ENCODE measurements at places on chromosomes 3 and 15. TPM values are rescaled to one million over a fixed set of nuclear protein-coding genes. Genes with fewer than 3 reads are reported as not detected.
A peak's percentile ranks its signal among the peaks of the same experiment; 100 is the strongest.

The CELF6 gene
- total RNA-seq: 0.68 TPM

DNA sequence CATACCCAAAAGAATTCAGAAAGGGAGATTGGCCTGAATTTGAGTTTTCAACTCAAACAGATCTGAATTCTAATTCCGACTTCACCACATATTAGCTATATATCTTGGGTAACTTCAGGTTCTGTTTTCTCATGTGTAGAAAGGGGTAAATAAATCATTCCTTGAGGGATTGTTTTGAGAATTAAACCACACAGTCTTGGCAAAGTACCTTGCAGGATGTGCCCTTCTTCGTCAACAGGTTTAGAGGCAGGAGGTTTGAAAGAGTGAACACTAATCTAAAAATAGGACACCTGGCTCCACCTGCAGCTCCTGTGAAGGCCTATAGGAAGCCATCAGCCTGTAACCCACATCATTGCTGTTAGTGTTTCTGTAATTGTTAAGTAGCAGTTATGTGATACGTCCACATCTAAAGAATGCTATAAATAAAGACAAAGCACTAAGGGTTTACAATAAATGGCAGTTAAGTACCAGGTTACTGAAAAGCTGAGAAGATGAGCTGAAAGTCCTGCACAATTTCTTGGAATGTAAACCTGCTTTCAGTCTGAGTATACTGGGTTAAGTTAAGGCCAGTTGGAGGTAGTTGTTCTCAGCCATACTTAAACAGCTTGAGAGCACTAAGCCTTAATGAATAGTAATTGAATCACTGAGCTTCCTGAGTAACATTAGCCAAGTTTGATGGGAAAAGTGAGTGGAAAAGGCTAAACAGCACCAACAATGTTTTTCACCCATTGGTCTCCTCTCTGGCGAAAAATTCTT is 6.0 kb downstream of the CCDC80 start:
- no peak overlapping the region for H3K4me3 ChIP-seq
- H3K27ac ChIP-seq: no peak overlapping the region
- DNase-seq: no peak
- no peaks in the 10 kb centered on the region for H3K4me1 ChIP-seq
- no peaks in the 10 kb centered on the region for H3K27me3 ChIP-seq

DNA sequence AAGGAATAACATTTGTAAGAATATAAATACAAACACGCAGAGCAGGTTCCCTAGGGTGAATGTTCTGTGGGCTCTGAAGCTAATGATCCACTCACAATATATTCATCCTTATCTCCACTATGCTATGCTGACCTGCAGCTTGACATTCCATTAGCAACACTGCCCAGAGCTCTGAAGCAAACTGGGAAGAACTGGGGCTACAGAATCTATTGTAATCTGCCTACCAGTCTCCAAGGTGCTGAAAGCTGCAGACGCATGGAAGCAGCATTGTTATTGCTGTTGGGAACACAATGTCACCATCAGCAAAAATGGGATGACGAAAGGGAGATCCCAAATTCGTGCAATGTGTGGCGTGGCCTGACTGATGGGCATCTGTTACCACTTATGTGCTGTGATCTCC is 316.7 kb upstream of the RORA start:
- no peaks in the 10 kb centered on the region for H3K36me3 ChIP-seq
- no peak overlapping the region for H3K4me3 ChIP-seq
- H3K27me3 ChIP-seq: no peaks in the 10 kb centered on the region
- no peak for DNase-seq

DNA sequence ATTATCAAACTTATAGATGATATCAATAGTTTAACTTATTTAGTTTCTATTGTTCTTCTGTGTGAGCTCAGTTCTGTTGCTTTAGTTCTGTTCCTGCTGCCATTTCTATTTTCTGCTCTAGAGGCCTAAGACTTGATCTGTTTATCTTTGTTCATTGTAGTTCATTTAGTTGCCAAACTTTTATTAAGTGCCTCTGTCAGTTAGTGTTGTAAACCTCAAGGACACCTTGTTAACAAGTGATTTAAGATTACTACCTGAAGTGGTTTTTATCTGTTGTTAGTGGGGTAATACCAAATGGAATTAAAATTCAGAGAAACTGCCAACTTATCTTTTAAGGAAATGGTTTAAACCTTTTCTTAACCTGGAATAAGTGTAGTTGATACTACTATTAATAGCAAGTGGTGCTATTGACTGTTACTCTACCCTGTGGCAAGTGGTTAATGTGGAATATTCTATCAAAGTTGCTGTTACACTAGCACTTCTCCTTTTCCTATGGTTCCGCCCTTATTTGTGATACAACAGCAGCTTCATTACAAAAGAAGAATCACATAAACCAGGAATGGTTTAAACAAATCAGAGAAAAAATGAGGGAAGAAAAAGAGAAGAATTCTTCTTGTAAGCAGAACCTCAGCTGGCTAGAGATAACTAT is 500.6 kb upstream of the GOLIM4 start:
- no peaks in the 10 kb centered on the region for H3K27me3 ChIP-seq
- DNase-seq: no peak
- H3K4me1 ChIP-seq: no peaks in the 10 kb centered on the region

- no peaks in the 10 kb centered on the region for H3K27me3 ChIP-seq
- peak overlapping the region; percentile 88 for H3K27ac ChIP-seq
- peaks cover 28% of the 10 kb centered on the region for H3K4me1 ChIP-seq
- peaks cover 20% of the 10 kb centered on the region for H3K36me3 ChIP-seq
- H3K4me3 ChIP-seq: peak overlapping the region; percentile 94
- no peak for DNase-seq
Measured at GRCh38 chr3:23916152-23916885, 471 bp downstream of the NKIRAS1 start.

GRCh38 chr3:33687406-33688010 is 30.5 kb downstream of the CLASP2 start:
- no peak overlapping the region for H3K27ac ChIP-seq
- no peak overlapping the region for H3K4me3 ChIP-seq
- no peaks in the 10 kb centered on the region for H3K27me3 ChIP-seq
- DNase-seq: no peak

GRCh38 chr15:58109419-58109818 is 28.8 kb upstream of the AQP9 start:
- DNase-seq: no peak
- no peak overlapping the region for H3K4me3 ChIP-seq
- no peaks in the 10 kb centered on the region for H3K27me3 ChIP-seq
- no peak overlapping the region for H3K27ac ChIP-seq
- no peaks in the 10 kb centered on the region for H3K4me1 ChIP-seq
